NCI-H460 (cell line): ENCODE measurements at places on chromosomes 12 and 14.

GRCh38 chr14:56816574-56817391, 6.5 kb upstream of the OTX2 start:
- no peak for DNase-seq

DNA sequence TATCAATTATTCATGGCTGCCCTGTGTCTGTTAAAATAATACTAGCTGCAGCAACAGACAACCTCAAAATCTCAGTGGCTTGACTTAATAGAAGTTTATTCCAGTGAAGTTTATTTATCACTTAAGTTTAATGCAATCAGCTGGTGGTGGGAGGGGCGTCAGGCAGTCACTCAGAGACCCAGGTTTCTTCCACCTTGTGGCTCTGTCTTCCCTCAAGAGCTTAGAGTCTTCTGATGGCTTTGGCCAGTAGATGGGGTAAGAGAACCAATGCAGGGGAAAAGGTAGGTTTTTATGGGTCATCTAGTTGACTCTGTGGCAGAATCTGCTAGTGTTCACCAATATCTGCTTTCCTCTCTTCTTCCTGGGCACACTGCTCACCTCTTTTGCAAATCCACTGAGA, 668.9 kb downstream of the AACS start:
- DNase-seq = no peak

DNA sequence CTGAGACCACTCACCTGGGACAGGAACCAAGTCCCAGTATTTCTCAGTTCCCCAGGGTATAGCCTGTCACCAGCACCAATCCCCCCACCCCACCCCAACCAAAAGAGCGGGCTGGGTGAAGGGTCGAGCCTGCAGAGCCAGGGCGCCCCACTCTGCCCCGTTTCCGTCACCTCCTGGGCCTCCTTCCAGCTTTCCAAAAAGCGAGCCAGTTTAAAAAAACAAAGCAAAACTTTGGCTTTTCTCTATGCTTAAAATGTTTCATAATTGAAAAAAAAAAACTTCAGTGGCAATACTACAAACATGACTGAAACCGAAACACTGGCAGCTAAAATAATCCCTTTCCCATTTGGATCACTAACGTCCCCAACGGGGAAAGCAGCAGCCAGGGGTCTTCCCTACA, 7.5 kb downstream of the CAMKK2 start:
- no peak for DNase-seq

- no peak for DNase-seq
These were observed 84.9 kb upstream of the OTX2 start for GRCh38 chr14:56895154-56895553.

GRCh38 chr12:80262771-80263170, 163.4 kb downstream of the OTOGL start:
- DNase-seq = no peak

DNA sequence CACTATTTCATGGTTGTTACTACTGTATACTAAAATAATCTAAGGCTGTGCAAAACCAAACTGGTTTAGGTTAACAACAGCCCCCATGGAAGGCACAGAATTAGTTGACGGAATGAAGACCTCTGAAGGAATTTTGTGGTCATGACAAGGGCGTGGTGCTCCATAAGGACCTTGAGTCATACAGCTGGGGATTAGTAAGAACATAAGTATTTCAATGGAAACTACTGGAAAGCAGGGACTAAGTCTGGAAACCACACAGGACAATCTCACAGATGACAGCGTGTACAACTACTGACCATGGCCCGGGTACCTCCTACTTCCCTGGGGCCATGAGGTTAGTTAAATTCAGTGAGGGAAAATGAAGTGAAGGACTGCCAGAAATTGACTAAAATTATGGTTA, 98.5 kb upstream of the PLEKHA5 start:
- peak; percentile 33 for DNase-seq

- DNase-seq = no peak
These were observed 7.8 kb downstream of the AMN start for GRCh38 chr14:102930138-102930752.

DNA sequence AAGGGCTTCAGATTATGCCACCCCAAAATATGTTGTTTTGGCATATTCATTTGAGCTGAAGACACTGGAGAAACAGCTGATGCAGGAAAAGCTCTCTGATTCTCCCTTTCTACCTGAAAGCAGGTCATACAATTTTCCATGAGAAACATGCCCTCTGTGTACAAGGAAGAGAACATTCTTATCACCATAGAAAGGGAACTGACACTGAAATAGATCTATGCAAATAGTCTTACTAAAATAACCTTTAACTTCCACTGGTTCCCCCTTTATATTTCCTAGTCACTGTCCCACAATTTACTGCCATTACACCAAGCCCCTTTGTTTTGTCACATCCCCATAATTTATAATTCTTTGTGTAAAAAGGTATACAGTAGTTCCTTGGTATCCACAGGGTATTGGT, 9.6 kb upstream of the PHC1 start:
- DNase-seq = no peak

DNA sequence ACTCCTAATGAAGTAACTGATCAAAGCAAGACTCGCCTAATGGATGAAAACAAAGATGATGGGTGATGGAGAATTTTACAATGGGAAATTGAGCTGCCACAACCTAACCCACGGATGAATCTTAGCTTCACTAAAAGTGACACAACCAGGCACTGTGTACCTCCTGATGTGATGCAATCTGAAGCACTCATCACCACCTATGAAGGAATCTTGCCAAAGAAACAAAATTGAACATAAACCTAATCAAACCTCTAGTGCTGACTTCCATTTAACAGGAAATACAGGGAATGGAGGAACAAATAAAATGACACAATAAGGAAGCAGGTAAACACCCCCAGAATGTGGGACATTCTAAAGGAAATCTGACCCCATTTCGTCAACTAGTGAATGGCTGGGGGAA, 13.3 kb upstream of the RARG start:
- no peak for DNase-seq

DNA sequence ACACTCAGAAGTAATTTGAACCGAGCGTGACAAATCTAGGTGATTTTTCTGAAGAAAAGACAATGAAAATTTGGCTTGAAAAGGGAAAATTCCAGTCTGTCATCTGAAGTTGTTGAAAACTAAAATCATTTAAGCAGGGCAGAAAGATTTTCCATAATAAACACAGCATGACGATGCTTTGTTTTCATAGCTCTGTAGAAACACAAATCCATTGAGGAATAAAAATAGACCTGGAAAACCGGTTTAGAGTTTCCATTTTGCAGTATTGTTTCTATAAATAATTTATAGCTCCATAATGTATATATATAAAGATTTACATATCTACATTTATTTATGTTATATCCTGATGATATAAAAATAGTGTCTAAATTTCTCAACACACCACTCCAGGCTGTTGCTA, 1918.5 kb upstream of the FLRT2 start:
- no peak for DNase-seq

GRCh38 chr14:34498684-34499412, 36.8 kb upstream of the SPTSSA start:
- peak; percentile 72 for DNase-seq

DNA sequence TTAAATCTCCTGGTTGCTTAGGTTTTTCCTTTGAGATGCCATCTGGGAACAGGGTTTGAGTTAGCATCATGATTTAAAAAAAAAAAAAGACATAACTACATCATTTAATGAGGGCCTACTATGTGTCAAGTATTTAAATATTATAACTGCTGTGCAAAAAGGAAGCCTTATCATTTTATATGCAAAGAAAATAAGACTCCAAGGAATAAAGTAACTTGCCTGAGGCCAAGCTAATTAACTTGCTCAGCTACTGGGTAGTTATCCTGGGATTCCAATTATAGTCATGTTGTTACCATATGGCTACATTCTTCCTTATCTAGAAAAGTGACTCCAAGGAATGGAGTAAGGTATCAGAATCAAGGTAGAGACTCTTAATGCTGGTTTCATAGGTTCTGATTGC, 123.5 kb downstream of the SLC41A2 start:
- no peak for DNase-seq
